ENCODE measurements at places on chromosomes 3 and 15. TPM values are rescaled to one million over a fixed set of nuclear protein-coding genes. Genes with fewer than 3 reads are reported as not detected.

GPR62 gene
- polyA plus RNA-seq, result 0.52 TPM

GOLGA8A gene
- polyA plus RNA-seq, result 28.3 TPM

MUC20 gene
- 5.0 TPM for polyA plus RNA-seq

SNTN gene
- polyA plus RNA-seq, result not detected

QRICH1 gene
- 47.5 TPM for polyA plus RNA-seq

CCDC39 gene
- 3.0 TPM for polyA plus RNA-seq

ABHD6 gene
- 3.6 TPM for polyA plus RNA-seq
